ENCODE measurements at places on chromosomes 7 and 10.

GRCh38 chr10:117226813-117227451 lies 14.0 kb upstream of the SLC18A2 start:
- no peak for DNase-seq

DNA sequence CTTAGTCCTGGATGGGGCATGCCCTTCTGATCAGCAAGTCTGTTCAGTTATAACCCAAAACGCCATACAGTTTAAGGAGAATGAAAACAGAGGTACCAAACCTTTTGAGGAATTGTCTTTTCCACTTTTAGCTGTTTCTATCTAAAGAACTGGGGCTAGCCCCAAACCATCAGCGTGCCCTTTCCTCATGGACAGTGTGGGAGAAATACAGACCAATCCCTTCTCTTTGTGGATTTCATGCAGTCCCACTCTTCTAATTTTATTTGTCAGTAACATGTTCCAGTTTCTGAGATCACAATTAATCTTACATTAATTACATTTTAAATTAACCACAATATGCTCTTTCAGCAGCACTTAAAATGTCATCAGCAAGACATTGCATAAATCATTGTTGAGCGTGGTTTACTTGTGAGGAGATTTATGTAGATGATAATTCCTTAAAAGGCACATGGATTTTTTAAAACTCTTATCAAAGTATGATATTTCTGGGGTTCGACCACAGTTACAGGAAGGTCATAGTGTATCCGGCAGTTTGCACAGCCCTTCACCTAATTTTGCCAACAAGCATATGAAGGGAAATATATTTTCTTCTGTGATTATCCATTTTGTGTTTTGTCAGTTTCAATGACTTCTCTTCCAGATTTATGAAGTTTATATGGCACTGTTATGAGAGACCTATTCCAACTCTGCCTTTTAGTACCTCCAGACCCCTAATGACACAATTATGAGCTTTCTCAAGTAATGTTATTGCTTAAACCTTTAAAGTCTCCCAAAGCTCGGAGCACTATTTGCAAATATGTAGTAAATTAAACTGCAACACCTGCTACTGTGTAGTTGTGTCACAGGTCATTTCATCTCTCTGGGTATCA lies 868.4 kb upstream of the C7orf33 start:
- DNase-seq = no peak

DNA sequence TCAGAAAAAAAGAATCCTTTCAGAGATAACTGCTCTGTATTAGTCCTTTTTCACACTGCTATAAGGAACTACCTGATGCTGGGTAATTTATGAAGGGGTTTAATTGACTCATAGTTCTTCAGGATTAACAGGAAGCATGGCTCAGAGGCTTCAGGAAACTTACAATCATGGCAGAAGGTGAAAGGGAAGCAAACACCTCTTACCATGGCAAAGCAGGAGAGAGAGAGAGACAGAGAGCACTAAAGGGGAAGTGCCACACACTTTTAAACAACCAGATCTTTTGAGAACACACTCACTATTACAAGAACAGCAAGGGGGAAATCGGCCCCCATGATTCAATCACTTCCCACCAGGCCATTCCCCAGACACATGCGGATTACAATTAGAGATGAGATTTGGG lies 114.2 kb downstream of the TES start:
- no peak for DNase-seq

DNA sequence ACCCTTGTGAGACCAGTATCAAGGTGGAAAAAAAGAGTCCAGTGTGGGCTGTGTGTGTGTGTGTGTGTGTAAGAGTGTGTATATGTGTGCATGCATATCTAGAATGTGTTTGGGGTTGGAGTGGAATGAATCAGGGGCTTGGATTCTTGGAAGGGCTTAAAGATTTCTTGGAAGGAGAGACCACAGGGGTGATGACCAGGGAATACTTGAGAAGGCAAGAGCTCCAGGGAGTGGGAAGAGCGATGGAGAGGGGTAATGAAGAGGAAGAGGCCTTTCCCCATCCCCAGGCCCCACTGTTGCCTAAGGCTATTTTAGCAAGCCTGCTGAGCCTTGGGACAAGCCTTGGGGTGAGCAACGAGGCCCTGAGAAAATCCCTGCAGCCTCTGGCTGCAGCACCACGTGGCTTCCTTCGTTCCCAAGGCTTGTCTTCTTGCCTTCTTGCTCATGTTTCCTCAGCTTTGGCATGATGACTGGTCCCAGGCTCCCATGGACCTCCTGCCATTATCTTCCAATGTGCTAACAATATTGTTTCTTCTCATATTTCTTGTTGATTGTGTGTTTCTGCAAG lies 663.4 kb downstream of the INHBA start:
- DNase-seq = no peak

- no peak for DNase-seq
These were observed 286.4 kb downstream of the AHR start for GRCh38 chr7:17584822-17585221.

DNA sequence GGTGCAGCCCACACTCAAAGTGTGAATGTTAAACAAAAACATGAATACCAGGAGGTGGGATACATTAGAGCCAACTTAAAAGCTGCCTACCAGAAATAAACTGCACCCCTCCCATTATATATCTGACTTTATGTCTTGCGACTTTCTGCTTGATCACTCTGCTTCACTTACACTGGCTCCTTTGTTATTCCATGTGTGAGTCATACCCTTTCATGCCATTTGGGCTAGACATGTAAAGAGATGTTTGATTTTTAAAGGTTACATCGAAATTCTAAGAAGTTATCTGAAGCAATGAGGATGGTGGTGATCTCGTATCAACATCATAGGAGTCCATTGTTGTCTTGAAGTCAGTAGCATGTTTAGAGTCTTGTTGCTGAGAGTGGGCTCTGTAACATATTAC lies 31.6 kb upstream of the ETV1 start:
- DNase-seq = no peak

DNA sequence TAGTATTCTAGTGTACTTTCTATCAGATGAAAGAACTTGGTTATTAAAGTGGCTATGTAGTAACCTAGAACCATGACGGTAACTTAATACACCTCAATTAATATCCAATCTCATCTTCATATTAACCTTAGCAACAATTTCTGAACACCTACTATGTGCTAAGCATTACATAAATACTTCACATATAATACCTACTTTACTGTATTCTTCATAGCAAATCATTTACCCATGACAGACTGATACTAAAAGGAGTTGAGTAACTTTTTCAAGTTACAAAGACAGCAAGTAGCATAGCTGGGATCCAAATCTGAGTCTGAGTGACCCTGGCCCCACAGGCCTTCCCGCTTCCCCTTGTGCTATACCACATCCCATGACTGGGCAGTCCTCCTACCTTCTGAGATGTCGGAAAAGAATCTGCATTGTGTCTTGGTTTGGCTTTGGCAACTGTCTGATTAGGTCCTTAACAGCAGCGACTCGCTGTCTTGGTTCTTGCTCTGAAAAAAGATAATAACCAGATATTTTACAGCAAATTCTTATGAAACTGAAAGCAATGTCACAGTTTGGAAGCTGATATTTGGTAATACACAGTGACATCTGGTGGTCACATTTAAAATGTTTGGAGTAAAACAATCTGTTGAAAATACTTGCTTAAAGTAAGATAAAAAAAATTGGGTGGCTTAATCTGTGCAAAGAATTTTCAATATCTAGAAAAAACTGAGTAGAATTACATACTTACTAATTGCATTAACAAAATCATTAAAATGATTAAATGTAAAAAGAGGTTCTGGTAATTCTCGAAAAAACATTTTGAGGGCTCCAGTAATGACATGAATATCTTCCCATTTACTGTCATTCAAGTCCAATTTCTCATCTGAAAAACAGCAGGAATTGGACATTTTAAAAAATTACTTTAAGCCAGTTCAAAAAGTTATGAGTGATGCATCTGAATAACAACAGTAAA lies 120.1 kb downstream of the ARHGAP12 start:
- peak; percentile 57 for DNase-seq

DNA sequence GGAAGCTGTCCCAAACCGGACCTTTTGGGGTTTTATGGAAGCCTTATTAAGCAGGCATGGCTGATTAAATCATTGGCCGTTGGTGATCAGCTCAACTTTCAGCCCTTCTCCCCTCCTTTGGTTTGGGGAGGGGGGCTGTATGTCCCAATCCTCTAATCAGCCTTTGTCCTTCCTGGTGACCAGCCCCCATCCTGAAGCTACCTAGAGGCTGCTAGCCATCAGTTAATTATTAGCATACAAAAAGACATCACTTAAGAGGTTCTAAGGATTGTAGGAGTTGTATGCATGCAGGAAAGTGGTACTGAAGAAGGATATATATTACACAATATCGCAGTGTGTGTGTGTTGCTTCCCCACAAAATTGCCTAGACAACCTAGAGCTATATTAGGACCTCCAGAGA lies 553.3 kb upstream of the FZD8 start:
- no peak for DNase-seq

Measured in CD4-positive, alpha-beta T cell treated with Interleukin-2 at 100 ng/mL for 4 hours (primary cell).